IMR-90 (cell line): ENCODE measurements at places on chromosomes 5 and 9. TPM values are rescaled to one million over a fixed set of nuclear protein-coding genes. Genes with fewer than 3 reads are reported as not detected.
A peak's percentile ranks its signal among the peaks of the same experiment; 100 is the strongest.

Gene TLX3
- not detected in 2 replicates for total RNA-seq

Gene DIPK1B
- 3.1 and 3.4 TPM in 2 replicates for total RNA-seq

- DNase-seq: no peak
- H3K4me3 ChIP-seq: no peak overlapping the region
- no peaks in the 10 kb centered on the region; the same call in 1 of the 2 replicates for H3K27me3 ChIP-seq
- H3K27ac ChIP-seq: no peak overlapping the region
- H3K36me3 ChIP-seq: no peaks in the 10 kb centered on the region
- no peaks in the 10 kb centered on the region for H3K4me1 ChIP-seq
These were observed 169.0 kb downstream of the TRIM32 start for GRCh38 chr9:116855881-116856662.

GRCh38 chr5:57664700-57665099 is 182.1 kb upstream of the ACTBL2 start:
- H3K27ac ChIP-seq: no peak overlapping the region
- no peaks in the 10 kb centered on the region for H3K27me3 ChIP-seq
- H3K4me3 ChIP-seq: no peak overlapping the region

- peak; percentile 22 for DNase-seq
- H3K27me3 ChIP-seq: 0 out of 2 replicates have a peak, but pooled peaks cover 1% of the 10 kb centered on the region
- H3K4me1 ChIP-seq: no peaks in the 10 kb centered on the region
- no peak overlapping the region for H3K27ac ChIP-seq
- no peak overlapping the region for H3K4me3 ChIP-seq
These were observed 37.6 kb upstream of the SLCO6A1 start for GRCh38 chr5:102536323-102536928.

- H3K27ac ChIP-seq: no peak overlapping the region
- no peak for DNase-seq
- H3K4me1 ChIP-seq: no peaks in the 10 kb centered on the region
- H3K36me3 ChIP-seq: no peaks in the 10 kb centered on the region
- H3K27me3 ChIP-seq: peaks cover 44% of the 10 kb centered on the region
These were observed 68.2 kb upstream of the EGFLAM start for GRCh38 chr5:38190111-38190510.
